ENCODE measurements at places on chromosomes 7 and 10. TPM values are rescaled to one million over a fixed set of nuclear protein-coding genes. Genes with fewer than 3 reads are reported as not detected.

KAZALD1 gene
- total RNA-seq = 18.9 TPM

CYP2C19 gene
- total RNA-seq = 0.12 TPM

TLX1 gene
- not detected for total RNA-seq

SAP25 gene
- total RNA-seq = not detected

TBXAS1 gene
- 2.5 TPM for total RNA-seq

PNLIP gene
- total RNA-seq = not detected

HABP2 gene
- not detected for total RNA-seq

EVX1 gene
- total RNA-seq = not detected

FAS gene
- 11.2 TPM for total RNA-seq

CALCR gene
- 0.20 TPM for total RNA-seq

CALY gene
- 8.9 TPM for total RNA-seq

Measured in chondrocyte (in vitro differentiated cells).